ENCODE measurements at places on chromosomes 13 and 19.
A peak's percentile ranks its signal among the peaks of the same experiment; 100 is the strongest.

DNA sequence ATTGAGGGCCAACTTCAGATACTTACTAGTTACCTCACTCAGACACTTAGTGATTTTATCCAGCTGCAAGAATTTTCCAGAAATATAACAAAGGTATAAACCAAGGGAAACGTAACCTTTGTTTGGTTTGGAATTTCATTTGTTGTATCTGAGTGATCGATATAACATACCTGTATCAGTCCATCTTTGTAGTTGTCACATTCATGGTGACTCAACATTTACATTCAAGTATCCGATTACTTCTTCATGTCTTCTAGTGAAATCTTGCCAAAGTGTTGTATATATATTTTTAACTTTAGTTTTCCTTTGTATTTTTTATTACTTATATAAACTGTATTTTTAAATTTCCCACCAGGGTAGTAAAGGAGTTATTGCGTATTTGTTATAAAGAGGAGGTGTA is 16.9 kb upstream of the MYCBP2 start:
- DNase-seq: no peak

DNA sequence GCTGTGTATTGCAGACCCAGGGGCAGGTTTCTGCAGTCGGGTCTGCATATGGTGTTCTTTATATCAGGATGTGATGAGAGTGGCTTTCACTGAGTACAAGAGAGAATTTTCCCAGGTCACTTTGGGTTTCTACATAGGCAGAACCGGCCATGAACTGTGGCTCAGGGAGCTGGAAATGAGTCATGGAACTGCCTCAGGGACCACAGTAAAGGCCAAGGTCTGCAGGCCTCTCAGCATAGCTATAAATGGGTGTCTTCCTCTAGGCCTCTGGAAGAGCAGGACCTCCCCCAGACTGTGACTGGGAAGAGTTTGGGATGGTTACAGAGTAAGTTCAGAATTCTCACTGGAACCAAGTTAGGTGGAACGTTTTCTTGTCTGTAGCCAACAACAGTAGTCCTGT is 51.8 kb upstream of the ZNF681 start:
- DNase-seq: no peak

- no peak for DNase-seq
These were observed 21.6 kb downstream of the VASP start for GRCh38 chr19:45528744-45529419.

GRCh38 chr13:100068133-100068931 is 20.6 kb upstream of the PCCA start:
- DNase-seq: no peak

DNA sequence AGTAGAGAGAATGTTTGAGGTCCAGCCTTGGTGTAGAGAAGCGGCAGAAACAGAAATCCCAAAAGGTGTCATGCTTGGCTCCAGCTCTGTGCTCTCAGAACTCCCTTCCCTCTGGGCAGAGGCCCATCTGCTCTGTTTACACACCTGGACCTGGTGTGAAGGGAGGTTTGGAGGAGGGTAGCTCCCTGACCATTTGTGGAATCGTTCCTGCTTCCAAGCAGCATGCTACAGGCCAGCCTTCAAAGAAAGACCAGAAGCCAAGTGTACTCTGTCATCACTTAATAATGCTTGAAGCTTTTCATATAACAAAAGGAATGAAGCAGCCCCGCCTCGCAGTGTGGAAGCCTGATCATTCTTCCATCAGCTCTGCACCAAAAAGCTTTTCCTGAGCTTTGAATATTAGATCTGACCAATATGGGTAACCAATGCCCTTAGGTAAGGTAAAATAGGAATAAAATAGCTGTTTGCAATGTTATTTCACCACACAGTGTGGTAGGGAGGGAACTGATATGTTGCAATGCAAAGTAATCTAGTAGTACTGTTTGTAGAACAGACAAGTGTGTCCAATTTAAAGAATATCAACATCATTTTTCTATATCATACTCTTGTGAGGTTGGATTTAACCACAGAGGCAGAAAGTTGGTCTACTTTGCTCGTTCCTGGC is 63.3 kb downstream of the ZIC5 start:
- DNase-seq: no peak

GRCh38 chr19:30530751-30531150 is 158.6 kb downstream of the ZNF536 start:
- DNase-seq: no peak

DNA sequence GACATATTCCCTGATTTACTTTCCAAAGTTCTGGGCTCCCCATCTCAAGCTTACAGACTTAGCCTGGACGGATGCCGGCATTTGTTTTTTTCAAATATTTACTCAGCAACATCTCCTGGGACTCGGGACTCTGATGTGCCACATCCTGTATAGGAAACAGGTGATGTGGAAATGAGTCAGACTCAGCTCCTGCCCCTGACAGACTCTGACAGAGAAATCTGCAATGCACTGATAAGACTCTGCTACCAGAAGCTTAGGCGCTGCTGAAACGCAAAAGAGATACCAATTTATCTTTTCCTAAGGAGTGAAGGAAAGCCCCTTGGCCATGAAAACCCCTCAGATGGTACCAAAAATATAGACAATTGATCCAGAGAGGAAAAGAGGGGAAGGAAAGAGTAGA is 16.2 kb downstream of the LAIR2 start:
- no peak for DNase-seq

GRCh38 chr13:18947376-18947977 is 234.1 kb downstream of the TUBA3C start:
- no peak for DNase-seq

DNA sequence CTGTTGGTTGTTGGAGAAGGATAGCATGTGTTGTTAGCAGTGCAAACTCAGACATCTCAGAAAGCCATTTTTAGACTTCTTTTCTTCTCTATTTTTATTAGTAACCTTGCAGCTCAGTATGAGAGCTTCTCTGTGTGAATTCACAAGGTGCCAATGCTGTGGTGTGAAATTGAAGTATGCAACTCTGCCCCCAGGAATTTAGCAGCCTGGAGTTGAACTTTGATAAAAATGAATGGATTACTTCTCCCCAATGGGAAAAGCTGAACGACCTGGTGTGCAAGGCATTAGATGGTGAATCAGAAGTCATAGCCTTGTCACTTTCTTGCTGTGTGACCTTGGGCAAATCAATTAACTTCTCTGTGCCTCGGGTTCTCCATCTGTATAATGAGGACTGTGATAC is 512.3 kb upstream of the PCDH9 start:
- DNase-seq: no peak

DNA sequence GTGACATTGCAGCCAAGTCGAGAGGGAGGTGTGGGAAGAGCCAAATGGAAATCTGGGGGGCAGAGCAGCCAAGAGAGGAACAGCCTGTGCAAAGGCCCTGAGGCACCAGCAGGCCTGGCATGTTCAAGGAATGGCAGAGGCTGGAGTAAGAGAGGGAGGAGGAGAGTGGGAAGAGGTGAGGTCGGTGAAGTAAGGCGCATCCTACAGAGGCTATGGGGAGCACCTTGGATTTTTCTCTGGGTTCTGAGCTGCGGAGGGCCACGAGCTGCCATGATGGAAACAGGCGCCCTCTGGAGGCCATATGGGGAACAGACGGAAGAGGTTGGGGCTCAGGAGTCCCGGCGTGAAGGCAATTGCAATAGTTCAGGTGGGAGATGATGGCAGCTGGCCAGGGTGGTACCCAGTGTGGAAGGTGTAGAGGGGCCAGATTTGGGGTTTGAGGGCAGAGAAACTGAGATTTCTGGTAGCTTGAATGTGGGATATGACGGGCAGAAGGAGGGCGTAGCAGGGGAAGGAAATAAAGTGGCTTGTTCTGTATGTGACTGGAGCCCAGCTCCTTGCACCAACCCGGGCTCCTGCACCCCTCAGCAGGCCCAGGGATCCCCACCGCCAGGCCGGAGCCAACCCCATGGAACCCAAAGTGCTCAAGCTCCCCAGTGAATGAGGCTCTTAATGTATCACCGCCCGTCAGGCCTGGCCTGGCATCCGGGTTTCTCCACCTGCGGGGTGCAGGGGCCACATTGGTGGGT is 20.5 kb upstream of the STRN4 start:
- peak; percentile 77 for DNase-seq

DNA sequence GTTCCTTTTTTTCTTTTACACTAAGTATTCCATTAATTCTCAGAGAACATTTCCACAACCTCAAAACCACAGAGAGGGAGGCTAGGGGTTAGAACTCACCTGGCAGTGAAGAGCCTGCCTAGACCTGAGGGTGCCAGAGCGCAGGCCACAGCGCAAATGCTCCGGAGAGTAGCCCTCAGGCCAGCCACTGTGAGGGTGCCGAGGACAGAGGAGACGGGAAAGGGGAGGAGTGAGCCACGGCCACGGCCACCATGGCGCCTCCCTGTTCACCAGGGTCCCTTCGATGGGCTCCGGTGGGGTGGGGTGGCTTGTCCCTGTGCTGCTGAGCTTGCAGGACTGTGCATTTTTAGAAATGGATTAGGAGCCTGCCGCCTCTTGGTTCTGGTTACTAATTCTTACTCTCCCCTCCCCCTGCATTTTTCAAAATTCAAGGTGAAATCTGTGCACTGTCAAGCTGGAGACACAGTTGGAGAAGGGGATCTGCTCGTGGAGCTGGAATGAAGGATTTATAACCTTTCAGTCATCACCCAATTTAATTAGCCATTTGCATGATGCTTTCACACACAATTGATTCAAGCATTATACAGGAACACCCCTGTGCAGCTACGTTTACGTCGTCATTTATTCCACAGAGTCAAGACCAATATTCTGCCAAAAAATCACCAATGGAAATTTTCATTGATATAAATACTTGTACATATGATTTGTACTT is 58.8 kb downstream of the GGACT start:
- DNase-seq: no peak

DNA sequence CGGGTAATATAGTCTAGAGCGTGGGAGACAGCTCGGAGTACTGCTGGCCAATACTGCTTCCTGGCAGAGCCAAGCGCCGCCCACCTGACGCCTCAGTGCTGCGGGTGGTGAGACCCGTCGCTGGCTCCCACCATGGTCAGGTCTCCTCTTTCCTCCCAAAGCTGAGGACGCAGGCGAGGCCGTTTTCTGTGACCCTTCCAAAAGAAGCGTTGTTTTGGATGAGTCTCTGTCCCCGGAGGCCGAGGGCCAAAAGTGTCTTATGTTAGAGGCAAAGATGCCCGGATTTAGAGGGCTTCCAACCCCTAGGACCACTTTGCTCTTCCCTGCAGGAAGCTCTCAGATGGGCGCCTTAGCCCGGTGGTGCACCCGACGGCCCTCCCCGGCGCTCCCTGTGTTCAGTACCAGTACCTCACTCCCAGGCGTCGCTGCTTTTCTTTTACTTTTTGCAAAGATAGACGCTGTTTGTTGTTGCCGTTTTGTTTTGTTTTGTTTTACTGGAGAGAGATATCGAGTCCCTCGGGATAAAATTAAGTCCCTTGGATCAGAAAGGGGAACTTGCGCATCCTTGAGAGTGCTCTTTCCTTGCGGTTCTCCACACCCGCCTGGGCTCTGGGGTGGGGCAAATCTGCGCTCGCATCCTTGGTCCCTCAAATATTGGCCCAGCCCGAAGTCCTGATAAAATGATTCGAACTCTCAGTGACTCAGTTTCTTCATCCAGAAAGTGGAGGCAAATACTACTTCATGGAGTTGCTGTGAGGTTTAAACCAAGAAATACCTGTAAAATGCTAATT is 7.0 kb downstream of the PDX1 start:
- DNase-seq: no peak

DNA sequence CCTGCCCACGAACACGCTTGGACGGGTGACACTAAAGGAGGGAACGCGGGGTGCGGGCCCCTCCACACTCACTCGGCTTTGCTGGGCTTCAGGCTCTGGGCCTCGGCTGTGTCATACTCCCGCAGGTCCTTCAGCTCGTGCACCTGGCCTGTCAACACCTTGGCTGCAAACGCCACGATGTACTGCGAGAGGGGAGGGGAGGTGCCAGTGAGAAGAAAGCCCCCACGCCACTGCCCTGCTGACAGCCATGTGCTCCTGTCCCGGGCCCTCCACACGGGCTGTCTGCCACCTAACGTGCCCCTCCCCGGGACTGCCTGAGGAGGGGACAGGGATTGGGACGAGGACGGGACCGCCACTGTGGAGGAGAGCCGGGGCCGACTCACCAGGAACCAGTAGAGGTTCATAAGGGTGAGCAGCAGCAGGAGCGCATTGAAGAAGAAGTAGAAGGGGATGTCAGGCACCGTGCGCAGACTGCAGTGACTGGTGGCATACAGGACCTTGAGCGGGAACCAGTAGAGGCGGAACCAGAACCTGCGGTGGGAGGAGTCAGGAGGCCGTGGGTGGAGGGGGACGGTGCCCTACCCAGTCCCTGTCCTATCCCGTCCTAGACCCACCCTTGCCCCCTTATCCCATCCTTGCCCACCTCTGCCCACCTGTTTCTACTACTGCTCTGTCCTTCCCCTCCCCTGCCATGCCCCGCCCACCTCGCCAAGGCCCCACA is 16.9 kb downstream of the CERS1 start:
- no peak for DNase-seq

DNA sequence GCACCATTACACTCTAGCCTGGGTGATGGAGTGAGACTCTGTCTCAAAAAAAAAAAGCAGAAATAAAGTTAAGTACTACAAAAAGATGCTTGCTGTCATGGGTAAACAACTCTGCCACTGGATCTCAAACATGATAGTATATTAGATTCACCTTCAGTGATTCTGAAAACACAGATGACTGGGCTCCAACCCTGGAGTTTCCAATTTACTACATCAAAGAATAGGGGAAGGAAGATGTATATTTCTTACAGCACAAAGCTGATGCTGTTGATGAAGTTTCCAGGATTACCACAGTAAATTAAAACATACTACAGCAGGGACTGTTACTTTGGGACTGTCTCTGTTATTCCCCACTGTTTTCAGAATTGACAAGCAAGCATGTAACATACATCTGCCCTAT is 5.2 kb downstream of the ZNF561 start:
- DNase-seq: no peak

DNA sequence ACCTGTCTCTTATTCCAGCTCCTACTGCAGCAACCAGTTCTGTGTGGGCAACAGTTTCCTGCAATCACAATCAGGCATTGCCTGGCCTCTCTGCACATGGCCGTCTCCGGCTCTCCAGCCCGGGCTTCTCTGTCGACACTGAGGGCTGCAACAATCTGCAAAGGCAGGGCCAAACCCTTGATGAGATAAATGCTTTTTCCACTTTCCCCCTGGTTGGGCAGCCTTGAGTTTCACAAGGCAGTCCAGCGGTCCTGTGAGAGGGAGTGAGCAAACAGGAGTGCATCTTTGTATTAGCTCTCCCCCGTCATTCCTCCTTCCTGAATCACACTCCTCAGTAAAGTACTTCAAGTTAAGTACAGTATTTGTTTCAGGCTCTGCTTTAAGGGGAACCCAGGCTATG is 40.7 kb upstream of the VWA8 start:
- no peak for DNase-seq

DNA sequence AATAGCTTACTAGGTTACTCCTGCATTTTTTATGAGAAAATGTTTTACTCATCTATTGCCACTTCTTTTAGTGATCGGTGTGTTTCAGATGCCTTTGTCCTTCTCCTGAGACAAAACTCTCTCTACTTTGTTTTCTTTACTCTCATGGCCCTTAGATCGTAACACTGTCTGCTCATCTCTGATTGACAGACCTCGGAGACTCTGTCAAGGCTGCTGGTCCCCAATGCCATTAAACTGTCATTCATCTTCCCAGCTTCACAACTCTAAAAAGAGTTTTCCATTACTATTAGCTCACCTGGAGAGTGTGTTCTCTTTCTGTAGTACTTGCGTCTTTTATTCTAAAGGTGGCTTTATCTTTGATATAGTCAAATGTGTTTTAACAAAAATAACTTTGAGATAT is 765.2 kb downstream of the SLITRK1 start:
- no peak for DNase-seq

GRCh38 chr13:59801107-59801880 is 362.4 kb downstream of the DIAPH3 start:
- DNase-seq: no peak
